Breast epithelium (tissue), 4 donors: ENCODE measurements at places on chromosomes 7 and 10.

- DNase-seq: no peak
Observed at GRCh38 chr10:86072413-86072812, 294.2 kb downstream of the GRID1 start.

DNA sequence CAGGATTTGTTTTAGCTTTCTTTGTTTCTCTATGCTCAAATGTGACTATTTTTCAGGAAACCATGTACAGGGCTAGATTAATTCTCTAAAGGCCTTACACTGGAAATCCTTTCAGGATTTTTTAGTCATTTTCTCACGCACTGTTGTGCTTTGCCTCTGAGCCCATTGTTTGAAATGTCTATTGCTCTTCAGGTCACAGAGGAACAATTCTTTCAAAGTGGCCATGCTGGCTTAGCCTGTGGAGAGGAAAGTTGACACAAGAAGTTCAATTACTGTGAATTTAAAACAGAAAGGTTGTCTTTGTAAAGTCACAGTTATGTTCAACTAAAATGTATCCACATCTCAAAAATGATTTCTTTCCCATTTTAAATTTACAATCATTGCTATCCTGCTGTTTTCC is 1071.7 kb upstream of the POT1 start:
- DNase-seq: no peak

DNA sequence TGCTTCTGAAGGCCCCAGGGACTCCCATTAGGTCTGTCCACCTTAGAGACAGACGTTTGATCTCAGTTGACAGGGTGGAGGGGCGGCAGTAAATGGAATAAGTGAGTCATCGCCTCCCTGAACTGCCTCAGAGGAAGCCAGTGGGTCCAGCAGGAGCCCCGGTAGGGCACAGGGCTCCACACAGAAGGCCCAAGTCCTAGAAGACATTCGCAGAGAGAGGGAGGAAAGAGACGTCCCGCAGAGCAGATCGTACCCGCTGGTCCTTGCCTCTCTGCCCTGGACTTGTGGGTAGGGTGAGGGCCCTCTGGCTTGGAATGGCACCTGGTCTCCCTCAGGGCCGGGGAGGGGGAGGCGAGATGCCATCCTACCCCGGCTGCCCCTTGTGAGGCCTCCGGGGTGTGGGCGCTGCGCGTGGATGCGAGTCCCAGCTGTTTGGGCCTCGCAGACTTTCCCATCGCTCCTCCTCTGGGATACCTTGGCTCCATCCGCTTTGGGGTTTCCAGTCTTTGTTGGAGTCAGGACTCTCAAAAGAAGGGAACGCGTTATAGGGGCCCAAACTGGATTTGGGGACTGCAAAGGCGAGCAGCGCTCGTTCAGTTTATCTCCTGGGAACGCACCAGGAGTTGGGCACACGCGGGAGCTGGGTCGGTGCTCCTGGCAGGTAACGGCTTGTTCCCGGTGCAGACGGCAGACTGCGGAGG is 5.1 kb downstream of the TLX1 start:
- no peak for DNase-seq

- DNase-seq: no peak
Observed at GRCh38 chr7:138196971-138197896, 121.0 kb downstream of the AKR1D1 start.

- no peak for DNase-seq
Observed at GRCh38 chr7:17297243-17297642, 1.2 kb upstream of the AHR start.

- no peak for DNase-seq
Observed at GRCh38 chr7:41219276-41219675, 483.6 kb downstream of the INHBA start.

- DNase-seq: no peak
Observed at GRCh38 chr7:8131694-8132605, 130.0 kb downstream of the ICA1 start.

DNA sequence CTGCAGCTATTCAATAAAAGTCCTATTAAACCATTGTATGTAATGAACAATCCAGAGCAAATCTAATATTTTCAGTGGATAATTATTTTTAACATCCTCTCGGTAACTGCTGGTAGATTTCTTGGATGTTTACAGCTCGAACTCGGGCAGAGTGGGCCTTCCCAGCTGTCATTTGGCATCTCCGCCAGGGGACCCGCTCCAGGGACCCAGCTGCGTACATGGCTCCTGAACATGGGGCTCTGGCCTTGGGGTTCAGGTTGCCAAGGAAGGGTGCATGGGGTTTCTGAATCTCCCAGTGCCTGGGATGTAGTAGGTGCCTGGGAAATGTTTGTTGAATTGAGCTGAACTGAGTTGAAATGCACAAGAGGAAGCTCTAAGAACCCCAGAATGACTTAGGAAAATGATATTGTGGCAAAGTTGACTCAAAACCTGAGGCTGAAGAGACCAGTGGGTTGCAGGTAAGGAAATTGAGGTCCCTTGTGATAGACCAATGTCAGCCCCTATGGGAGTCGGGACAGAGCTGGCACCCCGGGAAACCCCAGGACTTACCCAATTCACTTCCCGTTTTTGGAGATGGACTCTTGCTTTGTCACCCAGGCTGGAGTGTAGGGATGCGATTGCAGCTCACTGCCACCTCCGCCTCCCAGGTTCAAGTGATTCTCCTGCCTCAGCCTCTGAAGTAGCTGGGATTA is 228.4 kb downstream of the CUX1 start:
- no peak for DNase-seq

DNA sequence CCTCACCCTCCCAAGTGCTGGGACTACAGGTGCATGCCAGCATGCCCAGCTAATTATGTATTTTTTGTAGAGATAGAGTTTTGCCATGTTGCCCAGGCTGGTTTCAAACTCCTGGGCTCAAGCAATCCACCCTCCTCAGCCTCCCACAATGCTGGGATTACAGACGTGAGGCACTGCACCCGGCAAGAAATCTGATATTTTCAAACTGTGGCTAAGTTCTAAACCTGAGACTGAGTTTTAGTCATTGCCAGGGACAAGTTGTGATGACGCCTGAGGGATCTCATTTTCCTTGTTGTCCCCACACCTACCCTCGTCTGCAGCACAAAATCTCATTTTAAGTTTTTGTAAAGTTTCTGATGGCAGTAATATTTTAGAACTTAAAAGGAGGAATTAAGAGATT is 9.8 kb downstream of the AUTS2 start:
- DNase-seq: no peak

DNA sequence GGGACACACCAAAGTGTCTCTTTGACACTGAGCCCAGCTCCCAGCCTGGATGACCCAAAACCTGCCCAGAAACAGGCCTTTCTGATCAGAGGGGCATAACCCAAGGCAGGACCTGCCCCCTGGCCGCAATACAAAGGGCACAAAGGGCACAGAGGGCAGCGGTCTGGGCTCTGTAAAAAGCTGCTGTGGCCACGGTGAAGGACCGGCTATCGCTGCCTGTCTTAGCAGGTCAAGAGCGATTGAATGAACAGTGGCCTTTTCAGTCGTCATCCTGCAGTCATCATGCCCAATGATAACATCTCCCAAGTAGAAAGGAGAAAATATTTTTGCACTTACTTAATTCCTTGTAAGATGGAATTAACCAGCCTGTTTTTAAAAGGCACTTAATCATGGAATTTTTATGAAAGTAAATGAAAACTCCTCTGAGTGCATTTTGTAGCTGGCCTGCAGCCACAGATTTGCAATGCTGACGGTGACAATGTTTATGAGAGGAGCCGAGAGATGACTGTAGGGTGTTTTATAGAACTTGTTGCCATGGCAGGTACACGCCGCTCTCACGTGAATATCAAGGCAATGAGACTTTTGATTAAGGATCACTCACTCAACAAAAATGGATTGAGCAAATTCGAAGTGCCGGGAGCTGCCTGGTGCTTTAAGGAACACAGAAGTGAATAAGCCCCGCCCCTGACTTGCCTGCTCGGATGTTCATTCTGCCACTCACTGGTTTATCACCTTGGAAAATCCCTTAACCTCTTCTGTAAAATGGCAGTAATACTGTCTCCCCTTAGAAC is 47.3 kb upstream of the BHLHA15 start:
- DNase-seq: no peak

GRCh38 chr10:114758331-114758730 is 63.2 kb upstream of the FHIP2A start:
- DNase-seq: no peak
